ENCODE measurements at places on chromosomes 16 and 17.

GRCh38 chr17:27218041-27218440 lies 75.9 kb upstream of the WSB1 start:
- no peak for DNase-seq

DNA sequence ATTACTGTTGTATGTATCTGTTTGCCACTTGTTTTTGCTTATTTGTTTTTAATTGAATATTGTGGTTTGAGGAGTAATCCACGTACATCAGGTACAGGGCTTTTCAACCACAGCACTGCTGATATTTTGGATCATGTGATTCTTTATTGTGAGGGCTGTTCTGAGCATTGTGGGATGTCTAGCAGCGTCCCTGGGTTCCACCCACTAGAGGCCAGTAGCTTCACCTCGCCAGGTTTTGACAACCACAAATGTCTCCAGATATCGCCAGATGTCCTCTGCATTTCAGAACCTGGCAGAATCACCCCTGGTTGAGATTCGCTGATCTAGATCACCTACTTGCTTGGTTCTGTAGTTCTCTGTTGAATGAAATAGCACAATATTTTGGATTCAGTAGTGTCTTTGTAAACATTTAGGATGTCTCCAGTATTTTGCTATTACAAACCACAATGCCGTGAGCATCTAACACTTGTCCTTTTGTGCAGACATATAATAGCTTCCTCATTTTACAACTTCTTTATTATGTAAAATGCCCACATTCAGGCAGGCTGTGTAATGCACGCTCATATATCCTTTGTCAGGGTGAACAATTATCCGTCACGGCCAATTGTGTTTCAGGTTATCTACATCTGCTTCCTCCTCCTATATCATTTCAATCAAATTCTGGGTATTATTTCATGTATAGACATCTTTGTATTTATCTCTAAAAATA lies 380.3 kb downstream of the SNX29 start:
- no peak for DNase-seq

GRCh38 chr16:77549876-77550275 lies 115.0 kb upstream of the ADAMTS18 start:
- no peak for DNase-seq

DNA sequence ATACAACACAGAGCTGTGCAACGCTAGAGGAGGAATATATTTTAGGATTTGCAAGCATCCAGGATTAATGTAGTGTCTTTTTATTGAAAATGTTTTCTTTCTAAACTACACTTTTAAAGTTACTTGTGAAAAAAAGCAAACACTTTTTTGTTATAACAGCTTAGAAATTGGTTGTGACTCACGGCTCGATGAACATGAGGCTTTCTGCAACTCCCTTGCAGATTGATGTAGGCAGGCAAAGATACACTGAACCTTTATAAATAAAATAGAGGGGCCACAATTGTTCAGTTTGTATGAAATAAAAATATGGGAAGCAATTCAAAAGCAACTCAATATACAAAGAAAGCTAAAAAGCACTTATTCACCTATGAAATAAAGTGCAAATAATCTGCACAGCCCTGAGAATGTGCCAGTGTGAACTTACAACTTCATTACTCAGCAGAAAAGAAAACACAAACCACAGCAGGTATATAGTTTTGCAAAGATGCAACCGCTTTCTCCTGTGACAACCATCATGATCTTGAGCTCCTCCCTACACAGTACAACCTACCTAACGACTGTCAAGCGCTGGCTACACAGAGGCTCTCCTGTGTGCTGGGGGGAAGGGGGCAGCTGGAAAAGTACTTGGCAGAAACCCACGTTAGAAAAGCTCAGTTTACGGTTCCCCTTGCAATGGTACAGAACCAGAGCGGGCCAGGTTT lies 948 bp downstream of the LUC7L start:
- no peak for DNase-seq

GRCh38 chr17:77375917-77376651 lies 235.3 kb downstream of the SEC14L1 start:
- DNase-seq: no peak

Measured in LNCaP clone FGC (cell line).